ENCODE measurements at places on chromosomes 3 and 15. TPM values are rescaled to one million over a fixed set of nuclear protein-coding genes. Genes with fewer than 3 reads are reported as not detected.

Gene MESP2
- total RNA-seq: 0.57 TPM

Gene ABHD17C
- total RNA-seq: 1.3 TPM

Gene PP2D1
- total RNA-seq: not detected

Gene CHRM5
- not detected for total RNA-seq

All from subcutaneous adipose tissue (tissue), 4 donors.